Activated naive CD4-positive, alpha-beta T cell (primary cell): ENCODE measurements at places on chromosomes 3 and 15.

- no peak for DNase-seq
Observed at GRCh38 chr15:38674448-38674847, 109.8 kb upstream of the RASGRP1 start.

- DNase-seq: no peak
Observed at GRCh38 chr3:124791639-124792151, 61.4 kb downstream of the UMPS start.

GRCh38 chr3:151198849-151199248, 4.2 kb downstream of the GPR171 start:
- DNase-seq: no peak

- no peak for DNase-seq
Observed at GRCh38 chr3:197709135-197709534, 27.6 kb downstream of the RUBCN start.

- DNase-seq: no peak
Observed at GRCh38 chr3:146221276-146221675, 29.6 kb downstream of the PLSCR4 start.

GRCh38 chr15:72227720-72228119, 3.3 kb downstream of the PKM start:
- no peak for DNase-seq

DNA sequence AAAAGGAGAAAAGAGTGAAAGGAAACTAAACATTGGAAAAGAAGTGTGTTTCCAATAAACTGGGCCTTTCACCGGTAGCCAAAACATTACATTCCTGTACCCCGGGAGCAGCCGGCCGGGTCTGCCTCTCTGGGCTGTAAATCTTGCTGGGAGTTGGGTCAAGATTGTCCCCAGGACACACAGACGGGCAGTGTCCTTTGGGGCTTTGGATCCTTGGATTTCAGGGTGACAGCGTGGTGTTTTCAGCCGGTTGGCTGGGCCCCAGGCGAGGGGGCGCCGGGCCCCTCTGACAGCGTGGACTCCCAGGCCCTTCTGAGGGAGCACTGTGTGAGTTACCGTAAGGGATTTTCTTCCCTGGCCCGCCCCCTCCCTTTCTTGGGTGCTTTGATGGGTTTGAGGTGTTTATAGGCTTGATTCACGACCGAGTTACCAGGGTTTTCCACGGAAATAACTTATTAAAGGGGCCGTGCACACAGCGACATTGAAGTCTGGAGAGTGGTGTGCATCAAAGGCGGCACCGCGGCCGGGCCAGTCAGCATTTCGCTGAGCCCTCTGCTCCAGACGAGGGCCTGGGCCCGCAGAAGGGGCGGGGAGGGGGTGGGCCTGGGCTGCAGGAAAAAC, 27.4 kb downstream of the SMAD6 start:
- DNase-seq: no peak

- no peak for DNase-seq
Observed at GRCh38 chr3:38743043-38743442, 73.0 kb downstream of the SCN10A start.

GRCh38 chr3:89740080-89740880, 632.9 kb downstream of the EPHA3 start:
- no peak for DNase-seq

DNA sequence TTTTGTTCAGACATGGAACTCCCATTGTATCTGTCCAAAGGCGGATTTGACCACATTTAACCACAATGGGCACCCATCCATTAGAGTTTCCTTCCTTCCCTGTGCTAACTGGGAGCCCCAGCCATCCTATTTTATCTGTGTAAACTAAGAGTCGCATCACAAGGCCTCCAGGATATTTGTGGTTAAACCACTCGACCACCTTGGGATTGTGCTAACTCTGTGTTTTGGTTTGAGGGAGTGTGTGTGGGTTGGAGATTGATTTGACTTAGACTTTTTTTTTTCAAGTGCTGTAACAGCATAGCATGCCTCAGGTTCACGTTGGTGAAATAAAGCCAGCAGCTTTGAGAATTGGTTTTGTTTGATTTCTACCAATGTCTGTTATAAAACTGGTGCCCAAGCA, 100.4 kb upstream of the TP63 start:
- DNase-seq: no peak

- no peak for DNase-seq
Observed at GRCh38 chr3:156602424-156602823, 47.5 kb upstream of the SSR3 start.

DNA sequence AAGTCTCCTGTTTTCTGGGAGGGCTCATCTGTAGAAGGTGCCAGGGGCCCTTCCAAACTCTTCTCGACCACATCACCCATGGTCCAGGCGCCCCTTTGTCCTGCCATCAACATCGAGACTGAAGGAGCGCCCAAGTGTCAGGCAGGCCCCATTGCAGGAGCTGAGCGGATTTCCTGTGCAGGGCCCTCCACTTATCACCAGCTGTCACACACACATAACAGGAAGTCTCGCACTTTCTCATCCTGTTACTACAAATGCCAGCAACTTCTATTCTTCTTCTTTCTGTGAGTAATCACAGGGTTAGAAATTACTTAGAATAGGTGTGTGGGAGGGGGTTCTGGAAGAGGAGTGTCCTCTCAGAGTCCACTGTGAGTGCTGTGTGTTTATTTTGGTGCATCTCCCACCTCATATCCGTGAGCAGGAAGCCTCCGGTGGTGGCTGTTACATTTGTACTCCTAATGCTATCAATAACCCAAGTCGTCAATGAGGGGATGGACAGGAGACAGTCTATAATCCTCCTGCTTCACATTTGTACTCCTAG, at the start of gene KLHL6:
Gene KLHL6, minus strand, starts transcription at position 166 of the 541 bp plus-strand sequence. Its CDS starts 53 bp downstream, at position 113.
- peak; percentile 39 for DNase-seq

DNA sequence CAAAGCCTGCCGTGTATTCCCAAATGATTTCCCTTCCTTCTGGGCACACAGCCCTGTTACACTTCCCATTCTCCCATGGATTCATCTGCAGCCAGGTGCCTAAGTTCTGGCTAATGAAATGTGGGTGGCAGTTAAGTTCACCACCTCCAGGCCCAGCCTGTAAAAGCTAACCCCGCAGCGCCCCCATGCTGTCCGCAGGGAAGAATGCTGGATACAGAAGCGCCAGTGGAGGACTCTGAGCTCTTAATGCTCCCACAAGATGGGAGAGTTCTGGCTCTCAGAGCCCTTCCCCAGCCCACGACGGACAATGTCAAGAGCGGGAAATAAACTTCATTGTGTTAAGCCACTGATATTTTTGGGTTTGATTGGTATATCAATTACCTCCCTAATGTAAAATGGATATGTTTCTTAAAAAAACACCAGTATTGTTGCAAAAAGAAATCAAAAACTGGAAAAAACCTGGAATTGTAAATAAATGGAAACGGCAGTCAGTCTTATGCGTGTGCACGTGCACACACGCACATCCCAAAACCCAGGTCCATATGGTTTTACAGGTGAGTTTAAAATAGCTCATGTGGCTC, 37.7 kb upstream of the FGD5 start:
- no peak for DNase-seq

GRCh38 chr3:27723001-27723445, 900 bp upstream of the EOMES start:
- DNase-seq: no peak

DNA sequence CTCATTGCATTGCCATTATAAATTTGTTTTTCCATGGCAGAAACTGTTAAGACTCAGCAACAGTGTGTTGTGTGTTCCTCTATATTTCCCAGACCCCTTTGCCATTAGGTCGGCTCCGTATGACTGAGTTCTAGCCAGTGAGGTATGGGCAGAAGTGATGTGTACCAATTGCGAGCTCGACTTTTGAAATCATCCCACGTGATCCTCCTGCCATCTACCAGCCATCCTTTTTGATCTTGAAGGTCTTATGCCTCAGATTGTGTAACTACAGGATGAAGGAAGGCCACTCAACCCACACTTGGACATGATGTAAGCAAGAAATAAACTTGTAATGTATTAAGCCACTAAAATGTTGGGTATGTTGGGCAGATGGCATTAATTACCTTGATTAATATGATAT, 562.3 kb downstream of the PDCD6IP start:
- DNase-seq: no peak
